HFF-Myc (cell line): ENCODE measurements at places on chromosomes 4 and X.

DNA sequence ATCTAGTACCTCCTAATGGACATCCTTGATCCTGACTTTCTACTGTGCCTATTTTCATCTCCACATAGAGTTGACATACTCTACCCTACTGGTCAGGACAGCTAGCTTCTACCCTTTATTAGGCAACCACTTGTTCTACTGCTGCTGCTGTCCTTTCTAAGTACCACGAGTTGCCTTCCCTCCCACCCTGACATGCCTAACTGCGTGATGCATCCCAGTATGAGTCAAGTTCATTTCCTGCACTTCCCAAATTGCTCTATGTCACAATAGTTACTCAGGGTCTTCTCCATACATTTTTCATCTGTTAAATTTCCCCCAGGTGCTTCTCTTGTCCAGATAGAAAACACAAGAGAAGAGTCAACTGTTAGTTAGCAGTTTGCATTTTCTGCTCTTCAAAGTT is 133.4 kb downstream of the TBC1D19 start:
- peak; percentile 33 for DNase-seq

DNA sequence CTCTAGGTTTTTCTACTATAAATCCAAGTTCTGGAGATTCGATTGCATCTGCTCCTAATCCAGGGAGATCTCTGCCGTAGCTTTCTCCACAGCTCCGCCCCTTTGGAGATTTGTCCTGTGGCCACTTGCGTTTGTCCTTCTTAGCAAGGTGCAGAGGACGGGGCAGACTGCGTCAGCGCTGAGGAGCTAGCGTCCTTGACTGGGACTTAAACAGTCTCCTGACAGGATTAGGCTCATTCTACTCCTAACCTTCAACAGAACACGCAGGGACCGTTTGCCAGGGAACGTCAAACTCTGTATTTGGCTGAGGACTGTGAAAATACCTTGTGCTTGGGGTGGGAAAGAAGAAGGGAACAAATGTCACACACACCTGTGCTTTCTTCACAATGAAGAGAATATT is 38.6 kb downstream of the SORBS2 start:
- no peak for DNase-seq

- no peak for DNase-seq
Observed at GRCh38 chrX:9279234-9279544, 185.7 kb upstream of the TBL1X start.

GRCh38 chr4:123804196-123804721 is 407.7 kb downstream of the SPRY1 start:
- no peak for DNase-seq

DNA sequence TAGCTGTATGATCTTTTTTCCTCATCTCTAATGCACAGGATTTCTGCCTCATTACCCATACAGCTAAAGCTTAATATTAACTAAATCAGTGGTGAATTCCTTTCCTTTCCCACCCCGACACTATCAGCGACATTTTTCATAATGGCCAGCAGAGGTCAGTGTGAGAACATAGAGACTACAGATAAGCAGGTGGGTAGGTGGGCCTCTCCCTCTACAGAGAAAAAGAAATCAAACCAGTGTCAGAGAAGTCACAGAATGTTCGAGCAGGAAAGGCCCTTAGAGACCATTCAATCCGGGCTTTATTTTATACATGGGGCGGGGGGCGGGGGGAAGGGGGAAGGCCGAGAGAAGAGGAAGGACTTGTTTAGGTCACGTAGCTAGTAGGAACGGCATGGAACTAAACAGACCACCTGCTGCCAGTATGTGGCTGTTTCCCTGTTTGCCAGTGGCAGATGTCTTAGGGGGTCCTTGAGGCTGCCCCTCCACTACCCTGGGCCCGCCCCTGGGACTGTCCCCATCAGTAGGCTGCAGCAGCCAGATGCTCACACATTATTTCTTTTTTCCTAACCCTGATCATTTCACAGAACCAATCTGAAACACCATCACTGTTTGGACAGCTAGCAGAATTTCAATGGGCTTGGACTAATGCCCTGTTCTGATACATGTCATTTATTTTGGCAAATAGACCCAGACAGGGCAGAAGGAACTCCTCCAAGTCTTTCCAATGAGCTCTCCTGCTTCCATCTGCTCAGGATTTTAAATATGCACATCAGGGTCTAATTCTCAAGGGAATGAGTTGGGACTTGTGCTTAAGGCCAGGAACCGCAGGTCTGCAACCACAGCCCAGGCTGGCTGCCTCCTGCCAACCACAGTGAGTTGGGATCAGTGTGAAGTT is 133.4 kb downstream of the ATG4A start:
- no peak for DNase-seq

GRCh38 chr4:79958466-79959264 is 114.4 kb downstream of the ANTXR2 start:
- no peak for DNase-seq

GRCh38 chr4:169619518-169619957 is 840 bp upstream of the CLCN3 start:
- DNase-seq, result no peak

DNA sequence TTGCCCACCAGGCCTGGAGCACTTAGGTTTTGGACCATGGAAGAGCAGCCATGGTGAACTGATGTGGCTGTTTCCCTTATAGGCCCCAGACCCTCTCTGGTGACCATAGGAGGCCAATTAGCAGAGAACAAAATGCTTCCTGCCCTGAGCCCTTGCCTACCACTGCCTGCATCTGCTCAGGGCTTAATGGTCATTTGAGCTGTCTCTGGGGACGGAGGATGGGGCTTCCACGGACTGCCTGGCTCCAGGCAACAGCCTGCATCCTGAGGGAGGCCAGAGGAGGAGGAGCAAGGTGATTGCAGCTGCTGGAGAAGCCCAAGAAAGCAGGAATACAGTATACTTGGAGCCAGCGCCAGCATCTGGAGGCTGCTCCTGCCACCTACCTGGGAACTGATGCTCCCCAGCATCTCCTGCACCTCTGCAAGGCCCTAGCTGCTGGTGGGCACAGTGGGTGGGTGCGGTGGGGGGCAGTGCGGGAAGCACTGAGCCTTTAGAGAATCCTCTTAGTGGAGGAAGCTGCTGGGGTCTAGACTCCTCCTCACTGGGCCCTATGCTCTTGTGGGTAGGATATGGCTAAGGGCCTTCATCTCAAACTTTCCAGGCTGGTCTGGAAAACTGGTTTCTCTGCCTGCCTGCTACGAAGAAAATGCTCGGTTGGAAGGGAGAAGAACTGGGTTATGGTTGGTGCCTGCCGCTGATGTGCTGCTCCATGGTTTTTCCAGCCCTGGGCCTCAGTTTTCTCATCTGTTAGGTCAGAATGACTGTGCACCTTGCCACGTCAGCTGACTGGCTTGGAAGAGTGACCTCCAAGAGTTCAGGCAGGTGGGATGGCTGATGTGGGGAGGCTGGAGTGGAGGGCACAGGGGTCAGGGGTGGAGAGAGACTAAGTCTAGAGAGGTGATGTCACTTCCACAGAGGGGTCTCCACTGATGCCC is 158.8 kb upstream of the PJA1 start:
- DNase-seq, result no peak

GRCh38 chr4:78601013-78601412 is 49.4 kb downstream of the ANXA3 start:
- DNase-seq, result no peak

- no peak for DNase-seq
Observed at GRCh38 chr4:89266128-89266527, 41.5 kb downstream of the GPRIN3 start.

DNA sequence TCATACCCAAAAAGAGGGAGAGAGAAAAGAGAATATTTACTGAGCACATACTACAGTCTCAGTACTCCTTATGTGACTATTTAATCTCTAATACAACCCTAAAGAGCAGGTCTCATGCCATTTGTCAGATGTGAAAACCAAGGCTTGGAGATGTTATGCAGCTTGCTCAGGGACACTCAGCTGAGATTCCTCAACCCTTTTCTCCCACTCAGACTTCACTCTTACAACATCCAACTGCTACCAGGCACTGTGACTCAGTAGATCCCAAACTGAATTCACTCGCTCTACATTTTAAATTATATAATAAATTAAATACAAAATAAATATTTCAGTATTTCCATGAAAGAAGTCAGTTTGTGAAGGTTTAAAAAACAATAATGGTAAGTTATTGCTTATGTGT is 53.7 kb downstream of the TSPAN5 start:
- DNase-seq, result no peak

- DNase-seq, result peak; percentile 10
Observed at GRCh38 chrX:11724122-11725017, 33.7 kb upstream of the MSL3 start.

DNA sequence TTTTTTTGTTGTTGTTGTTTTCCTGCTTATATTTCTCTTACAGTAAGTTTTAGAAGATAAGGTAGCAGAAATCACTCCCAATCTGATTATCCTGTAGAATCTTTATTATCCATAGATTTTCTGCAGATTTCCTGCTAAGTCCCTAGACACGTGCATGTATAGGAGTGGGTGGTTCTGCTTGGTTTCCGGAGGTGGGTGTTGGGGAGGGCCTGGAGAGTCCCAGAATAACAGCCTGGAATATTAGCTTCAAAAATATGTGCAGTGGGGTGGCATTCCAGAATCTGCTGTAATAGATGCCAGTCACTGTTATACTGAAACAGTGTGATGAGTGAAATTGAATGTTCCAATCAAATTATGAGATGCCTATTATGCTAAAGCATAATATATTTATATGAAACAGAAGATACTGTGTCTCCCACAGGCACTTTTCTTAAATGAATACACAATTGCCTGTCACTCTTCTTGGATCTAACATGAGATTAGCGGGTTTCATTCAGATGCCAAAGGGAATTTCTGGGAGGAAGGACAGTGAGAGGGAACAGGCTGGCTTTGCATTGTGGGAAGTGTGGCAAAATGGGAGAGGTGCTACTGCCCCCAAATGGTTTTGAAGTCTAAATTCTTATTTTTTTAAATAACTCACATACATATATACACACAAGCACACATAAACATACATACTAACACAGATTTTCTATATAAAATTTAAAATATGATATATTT is 37.6 kb downstream of the C4orf50 start:
- no peak for DNase-seq

DNA sequence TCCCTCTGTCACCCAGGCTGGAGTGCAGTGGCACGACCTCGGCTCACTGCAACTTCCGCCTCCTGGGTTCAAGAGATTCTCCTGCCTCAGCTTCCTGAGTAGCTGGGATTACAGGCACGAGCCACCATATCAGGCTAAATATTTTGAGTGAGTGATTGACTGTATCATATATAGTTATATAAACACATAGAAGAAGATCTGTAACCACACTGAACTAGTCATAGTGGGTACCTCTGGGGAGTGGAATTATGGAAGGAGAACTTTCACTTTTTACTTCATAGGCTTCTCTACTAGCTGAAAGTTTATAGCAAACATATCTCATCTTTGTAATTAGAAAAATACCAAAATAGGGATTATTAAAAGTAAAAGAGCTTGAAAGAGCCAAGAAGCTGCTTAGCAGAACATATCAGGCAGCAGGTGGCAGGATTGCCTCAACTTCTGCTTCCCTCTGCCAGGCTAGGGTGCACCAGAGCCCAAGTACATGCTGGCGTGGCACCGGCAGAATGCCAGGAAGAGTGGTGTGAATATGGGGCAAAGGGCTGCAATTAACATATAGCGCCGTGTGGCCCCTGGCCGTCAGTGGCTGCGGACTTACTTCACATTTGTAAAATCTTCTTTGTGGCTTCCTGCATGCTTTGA is 39.5 kb upstream of the CD40LG start:
- DNase-seq, result no peak

DNA sequence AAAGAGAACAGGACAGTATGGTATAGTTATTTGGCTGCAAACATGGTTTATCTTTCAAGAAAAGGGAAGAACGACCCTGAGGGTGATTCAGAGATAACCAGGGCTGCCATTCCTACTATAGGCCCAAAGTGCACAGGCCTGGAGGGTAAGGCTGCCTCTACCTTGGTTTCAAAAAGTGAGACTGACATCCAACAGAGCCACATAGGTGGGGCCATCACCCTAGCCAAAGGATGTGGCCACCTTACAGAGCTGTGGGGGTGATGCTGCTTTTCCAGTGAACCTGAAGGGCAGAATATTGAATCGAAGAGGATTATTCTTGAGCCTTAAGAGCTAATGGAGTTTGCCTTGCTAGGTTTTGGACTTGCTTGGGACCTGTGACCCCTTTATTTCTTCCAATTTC is 15.7 kb downstream of the SH2D1A start:
- no peak for DNase-seq

GRCh38 chr4:68407868-68408190 is 39.4 kb upstream of the TMPRSS11E start:
- DNase-seq, result no peak

GRCh38 chr4:771464-771863 is 54.5 kb downstream of the CPLX1 start:
- no peak for DNase-seq

- DNase-seq, result no peak
Observed at GRCh38 chr4:76874176-76874575, 23.8 kb downstream of the SOWAHB start.

- no peak for DNase-seq
Observed at GRCh38 chr4:138555584-138555983, 313.4 kb upstream of the SLC7A11 start.
